Fibroblast of the conjunctiva (primary cell): ENCODE measurements at places on chromosomes 7 and 10.

- no peak for DNase-seq
Observed at GRCh38 chr7:142867097-142867378, 12.2 kb downstream of the EPHB6 start.

DNA sequence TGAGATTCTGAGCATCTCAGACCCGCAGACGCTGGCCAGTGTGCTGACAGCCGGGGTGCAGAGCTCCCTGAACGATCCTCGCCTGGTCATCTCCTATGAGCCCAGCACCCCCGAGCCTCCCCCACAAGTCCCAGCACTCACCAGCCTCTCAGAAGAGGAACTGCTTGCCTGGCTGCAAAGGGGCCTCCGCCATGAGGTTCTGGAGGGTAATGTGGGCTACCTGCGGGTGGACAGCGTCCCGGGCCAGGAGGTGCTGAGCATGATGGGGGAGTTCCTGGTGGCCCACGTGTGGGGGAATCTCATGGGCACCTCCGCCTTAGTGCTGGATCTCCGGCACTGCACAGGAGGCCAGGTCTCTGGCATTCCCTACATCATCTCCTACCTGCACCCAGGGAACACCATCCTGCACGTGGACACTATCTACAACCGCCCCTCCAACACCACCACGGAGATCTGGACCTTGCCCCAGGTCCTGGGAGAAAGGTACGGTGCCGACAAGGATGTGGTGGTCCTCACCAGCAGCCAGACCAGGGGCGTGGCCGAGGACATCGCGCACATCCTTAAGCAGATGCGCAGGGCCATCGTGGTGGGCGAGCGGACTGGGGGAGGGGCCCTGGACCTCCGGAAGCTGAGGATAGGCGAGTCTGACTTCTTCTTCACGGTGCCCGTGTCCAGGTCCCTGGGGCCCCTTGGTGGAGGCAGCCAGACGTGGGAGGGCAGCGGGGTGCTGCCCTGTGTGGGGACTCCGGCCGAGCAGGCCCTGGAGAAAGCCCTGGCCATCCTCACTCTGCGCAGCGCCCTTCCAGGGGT, 703 bp downstream of the RBP3 start:
- no peak for DNase-seq

- no peak for DNase-seq
Observed at GRCh38 chr7:76282344-76283253, 19.9 kb upstream of the HSPB1 start.

DNA sequence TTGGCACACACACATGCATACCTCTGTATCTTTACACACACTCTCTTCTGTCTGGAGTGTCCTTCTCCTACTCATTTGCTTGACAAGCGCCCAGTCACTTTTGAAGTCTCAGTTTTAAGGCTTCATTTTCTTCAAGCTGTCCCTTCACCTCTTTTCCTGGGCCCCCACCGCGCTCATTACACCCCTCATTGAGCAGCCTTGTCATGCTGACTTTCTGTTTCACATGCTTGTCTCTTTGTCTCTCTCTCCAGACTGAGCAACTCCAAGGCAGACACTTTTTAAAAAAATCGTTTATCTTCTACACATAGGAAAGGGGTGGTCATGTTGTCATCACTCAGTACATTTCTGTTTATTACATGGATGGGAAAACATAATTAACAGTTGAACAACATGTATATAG, 225.2 kb upstream of the FZD1 start:
- no peak for DNase-seq

DNA sequence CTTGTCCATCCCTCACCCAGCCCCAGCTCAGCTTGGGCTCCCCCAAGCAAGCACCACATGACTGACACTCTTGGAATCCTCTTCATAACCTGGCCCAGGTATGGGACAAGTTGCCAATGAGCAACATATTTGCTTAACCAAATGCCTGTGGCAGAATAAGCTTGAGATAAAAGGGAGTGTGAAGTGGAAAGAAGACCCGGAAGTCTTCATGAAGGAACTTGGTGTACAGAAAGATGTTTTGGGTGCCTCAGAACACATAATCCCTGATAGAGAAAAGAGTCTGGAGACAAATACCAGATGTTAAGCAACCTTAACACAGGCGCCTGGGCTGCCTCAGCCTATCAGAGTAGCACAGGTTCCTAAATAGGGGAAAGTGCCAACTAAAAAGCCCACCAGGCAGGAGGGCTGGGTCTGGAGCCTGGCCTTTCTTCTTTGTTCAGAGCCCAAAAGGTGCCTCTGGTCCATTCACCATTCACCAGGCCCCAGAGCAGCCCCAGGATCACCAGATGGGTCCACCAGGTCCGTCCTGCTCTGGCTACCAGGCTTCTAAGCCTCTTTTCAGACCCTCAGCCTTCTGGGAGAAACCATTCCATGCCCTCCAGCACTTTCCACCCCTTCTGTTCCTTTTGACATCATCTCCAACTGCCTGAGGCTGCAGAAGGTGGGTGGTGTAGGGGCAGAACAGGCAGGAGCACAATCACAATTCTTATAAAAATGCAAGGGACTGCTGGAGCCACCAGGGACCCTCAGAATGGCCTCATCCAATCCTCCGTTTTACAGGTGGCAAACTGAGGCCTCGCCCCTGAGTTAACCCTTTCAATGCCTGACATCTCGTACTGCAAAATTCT, 22.6 kb downstream of the KCNMA1 start:
- DNase-seq, result no peak

DNA sequence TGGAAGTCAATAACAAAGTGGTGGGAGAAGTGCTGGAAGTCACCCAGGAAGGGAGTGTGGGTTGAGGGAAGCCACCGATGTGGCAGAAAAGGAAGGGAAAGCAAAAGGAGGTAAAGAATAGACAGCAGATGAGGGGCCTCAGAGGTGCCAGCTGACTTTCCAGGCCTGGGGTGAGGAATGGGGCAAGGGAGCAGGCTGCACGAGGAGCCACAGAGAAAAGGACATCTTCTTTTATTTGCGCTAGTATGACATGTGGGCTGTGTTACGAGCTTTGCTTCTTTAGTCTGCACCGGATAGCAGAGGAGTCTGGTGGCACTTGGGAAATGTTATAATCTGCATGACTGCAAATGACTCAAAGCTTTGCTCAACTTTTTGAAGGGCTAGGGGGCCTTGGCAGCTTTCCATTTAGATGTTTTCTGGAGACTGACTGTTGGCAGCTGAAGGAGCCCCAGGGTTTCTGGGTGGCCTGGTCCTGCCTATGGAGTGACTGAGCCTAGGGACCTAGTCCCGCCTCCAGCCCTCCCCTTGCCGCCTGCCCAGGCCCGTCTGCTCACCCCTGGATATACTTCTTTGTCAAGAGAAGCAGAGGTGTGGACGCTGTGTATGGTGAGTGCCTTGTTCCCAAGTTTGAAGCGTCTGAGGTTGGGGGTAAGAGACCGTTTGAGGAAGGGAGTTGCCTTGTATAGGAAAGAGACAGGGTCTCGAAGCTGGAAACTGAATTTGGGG, 5.1 kb downstream of the PRXL2A start:
- peak; percentile 38 for DNase-seq

DNA sequence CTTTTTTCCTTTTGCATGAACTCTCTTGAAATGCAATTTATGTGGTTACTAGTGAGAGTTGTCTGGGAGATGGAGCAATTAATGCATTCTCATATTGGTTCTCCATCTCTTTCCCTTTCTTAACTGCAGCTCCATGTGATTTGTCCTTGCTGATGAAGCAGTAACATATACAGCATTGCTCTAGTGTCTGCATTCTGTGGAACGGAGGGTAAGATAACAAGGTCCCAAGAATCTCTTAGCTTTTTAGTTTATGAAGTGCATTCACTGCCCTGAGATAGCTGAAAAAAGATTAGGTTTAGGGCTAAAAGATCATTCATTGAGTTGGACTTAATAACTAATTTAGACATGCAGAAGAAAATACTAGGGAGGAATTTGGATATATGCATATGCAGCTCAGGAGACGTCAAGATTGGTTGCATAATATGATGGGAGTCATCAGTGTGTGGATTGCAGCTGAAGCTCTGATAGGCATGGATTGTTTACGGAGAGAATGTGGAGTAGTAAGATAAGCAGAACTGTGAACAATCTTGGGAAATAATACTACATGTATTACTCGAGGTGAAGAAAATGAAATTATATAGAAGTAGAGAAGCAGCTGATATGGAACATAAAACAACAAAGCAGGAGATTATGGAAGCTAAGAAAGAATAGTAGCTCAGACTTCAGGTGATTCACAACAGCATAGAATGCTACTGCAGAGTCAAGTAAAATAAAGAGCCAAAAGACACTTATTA, 404.7 kb downstream of the ARL4A start:
- no peak for DNase-seq

DNA sequence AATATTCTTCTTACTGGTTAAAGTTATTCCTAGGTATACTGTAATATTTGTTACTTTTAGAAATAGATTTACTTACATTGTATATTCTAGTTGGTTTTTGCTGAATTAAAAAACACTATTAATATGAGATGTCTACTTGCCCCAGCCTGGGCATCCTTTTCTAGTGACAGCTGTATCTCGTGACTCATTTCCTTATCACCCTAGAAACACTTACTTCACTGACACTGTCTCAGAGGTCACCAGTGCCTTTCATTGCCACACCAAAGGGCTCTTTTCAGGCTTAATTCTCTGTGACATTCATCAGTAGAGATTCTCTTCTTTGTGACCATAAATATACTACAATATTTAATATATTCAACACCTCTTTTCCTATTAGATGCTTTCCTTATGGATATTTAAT, 194.7 kb downstream of the GALNT17 start:
- DNase-seq, result no peak

DNA sequence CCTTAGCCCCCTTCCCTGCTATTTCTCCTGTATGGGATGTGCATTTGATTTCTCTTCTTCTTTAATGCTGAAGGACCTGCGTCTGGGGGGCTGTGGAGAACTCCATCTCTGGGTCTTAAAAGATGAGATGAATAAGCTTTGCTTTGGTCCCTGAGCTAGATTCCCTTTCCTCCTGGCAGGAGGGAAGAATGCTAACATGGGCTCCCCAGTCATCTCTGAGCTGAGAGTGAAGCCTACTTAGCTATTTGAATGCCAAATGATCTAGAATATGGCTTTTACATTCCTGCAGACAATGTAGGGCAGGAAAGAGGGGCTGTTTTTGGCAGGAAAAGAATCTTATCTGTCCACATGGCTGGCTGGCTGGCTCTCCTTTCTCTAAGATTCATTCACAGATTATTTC, 62.6 kb upstream of the EFCAB10 start:
- DNase-seq, result no peak

GRCh38 chr10:50635286-50635685, 11.5 kb upstream of the SGMS1 start:
- peak; percentile 76 for DNase-seq

DNA sequence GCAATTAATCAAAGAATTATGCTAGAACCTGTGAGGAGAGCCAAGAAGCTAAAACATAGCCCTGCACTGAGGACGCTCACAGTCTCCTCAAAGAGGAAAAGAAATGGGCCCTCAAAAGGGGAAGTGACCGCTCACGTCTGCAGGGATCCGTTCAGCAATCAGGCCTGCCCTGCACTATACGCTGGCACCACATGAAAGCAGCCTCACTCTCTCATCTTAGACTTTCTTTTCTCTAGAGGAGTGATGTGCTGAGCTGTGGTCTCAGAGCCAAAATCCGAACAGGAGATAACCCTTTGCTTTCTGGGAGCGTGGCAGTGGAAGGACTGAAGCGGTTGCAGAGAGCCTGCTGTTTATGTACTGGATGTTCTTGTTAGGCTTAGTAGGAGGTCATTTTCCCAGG, 6.3 kb upstream of the IL2RA start:
- DNase-seq, result no peak

DNA sequence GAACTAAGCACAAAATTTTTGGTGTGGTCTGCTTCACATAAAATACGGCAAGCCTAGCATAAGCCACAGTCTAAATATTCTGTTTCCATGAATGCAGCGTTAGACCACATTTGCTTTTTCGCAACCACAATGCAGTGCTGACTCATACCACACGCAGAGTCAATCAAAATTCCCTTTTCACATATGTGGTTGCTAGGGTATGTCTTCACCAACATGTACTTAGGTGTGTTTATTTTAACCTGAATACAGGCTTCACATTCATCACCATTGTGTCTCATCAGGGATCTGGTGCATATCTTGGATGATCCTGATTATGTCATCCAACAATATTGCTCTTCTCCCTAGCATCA, 90.8 kb downstream of the CHN2 start:
- DNase-seq, result peak; percentile 84

DNA sequence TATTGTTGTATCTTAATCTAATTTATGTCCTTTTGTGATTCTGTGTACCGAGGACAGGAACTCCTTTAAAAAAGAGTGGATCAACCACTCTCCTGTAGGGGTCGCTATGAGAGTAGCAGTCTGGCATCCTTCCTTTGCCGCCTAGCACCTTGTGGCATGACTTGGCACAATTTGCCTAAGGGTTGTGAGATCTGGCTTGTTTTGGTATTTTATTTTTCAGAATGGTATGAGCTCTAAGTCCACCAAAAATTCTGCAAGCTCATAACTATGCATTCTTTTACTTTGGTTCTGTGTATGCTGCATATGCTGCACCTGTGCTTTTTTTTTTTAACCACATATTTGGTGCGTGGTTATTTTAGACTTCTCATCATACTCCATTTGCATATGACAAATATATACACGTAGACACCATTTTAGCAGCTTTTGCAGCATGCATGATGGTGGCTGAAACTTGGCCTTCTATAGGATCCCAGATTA, 112.8 kb downstream of the CDK14 start:
- no peak for DNase-seq

GRCh38 chr10:78706726-78707540, 361.8 kb upstream of the ZMIZ1 start:
- no peak for DNase-seq

DNA sequence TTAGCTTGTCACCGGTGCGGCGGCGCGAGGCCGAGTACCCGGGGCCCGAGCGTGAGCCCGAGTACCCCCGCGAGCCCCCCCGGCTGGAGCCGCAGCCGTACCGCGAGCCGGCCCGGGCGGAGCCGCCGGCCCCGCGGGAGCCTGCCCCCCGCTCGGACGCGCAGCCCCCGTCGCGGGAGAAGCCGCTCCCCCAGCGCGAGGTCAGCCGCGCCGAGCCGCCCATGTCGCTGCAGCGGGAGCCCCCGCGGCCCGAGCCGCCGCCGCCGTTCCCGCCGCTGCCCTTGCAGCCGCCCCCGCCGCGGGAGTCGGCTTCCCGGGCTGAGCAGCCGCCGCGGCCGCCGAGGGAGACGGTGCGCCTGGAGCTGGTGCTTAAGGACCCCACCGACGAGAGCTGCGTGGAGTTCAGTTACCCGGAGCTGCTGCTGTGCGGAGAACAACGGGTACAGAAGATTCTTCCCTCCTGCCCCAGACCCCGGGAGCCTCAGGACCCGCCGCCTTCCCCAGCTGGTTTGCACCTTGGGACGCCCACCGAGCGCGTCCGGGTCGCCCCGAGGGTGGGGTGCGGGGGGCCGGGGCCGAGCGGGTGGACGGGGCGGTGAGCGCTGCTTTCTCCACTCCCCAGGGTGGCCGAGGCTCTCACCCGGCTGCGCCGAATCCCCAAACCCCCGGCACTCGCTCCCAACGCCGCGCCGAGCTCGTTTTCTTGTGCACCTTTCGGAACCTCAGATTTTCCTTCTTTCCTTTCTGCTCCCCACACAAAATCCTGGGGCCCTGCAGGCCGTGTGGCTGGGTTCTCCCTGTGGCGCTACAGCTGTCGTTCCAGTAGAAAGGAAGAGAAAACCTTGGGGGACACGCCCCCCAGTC, 708 bp downstream of the UBN2 start:
- DNase-seq, result no peak

- no peak for DNase-seq
Observed at GRCh38 chr10:69224862-69225657, 4.9 kb downstream of the HKDC1 start.

- no peak for DNase-seq
Observed at GRCh38 chr7:150974468-150975391, 3.4 kb downstream of the KCNH2 start.
